ENCODE measurements at places on chromosomes 1 and 21.

DNA sequence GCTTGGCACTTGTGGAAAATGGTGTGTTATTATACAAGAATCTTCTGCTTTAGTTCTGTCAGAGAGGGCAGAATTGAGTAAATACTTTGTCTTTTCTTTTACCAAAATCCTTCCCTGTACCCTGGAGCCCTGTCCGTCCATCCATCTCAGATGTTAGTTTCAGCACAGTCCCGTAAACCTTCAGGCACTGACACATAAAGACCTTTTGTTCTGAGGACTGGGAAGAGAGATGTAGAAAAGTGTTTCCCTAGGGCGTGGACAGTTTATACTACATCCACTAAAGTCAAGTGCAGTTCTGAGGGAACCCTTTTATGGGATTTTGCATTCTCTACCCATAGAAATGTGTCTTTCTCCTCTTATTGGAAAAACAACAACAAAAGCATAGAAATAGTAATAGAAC, 162.4 kb downstream of the PDE4B start:
- no peak for DNase-seq

DNA sequence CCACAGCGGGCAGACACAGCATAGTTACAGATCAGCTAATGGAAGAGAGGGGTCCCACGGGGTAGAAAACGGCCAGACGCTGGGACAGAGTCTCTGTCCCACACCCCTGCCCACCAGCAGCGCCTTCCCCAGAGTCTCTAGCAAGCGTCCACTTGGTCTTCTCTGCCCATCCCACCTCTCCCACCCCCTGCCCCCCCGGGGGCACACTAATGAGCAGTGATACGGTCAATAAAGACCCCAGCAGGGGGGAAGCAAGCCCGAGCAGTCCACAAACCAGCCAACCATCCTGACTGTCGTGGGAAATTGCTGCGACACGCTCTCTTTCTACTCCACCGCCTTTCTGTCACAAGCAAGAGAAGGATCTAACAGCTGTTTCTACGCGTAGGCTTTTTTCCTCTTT, 374.7 kb downstream of the NPHP4 start:
- DNase-seq, result no peak

GRCh38 chr1:201006450-201006849, 17.1 kb downstream of the KIF21B start:
- no peak for DNase-seq

GRCh38 chr1:95370691-95371562, 136.9 kb downstream of the RWDD3 start:
- DNase-seq, result no peak

DNA sequence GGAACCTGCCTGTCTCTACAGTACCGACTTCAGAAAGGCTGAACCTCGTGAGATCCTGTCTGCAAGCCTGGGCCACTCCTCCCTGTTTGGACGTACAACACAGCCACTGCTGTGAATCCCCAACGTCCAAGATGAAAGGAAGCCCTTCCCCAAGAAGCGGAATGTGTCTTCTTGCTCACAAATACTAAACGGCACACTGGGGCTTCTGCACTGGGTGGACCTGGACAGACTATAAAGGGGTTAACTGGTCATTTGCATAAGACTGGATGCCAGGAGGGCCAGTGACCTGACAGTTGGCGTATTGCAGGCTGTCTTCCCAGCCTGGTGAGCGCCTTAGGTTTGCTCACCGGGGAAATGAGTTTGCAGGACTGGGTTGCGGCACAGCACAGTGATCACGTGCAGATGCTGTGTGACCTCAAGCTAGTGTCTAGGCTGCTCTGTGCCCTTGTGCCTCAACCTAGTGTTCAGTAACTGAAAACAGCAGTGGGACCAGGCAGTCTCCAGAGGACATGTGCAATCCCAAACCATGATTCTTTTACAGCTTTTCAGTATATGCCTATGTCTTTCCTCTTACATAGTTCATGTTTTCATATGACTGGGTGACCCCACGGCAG, 19.5 kb upstream of the AJAP1 start:
- DNase-seq, result no peak

GRCh38 chr21:28334407-28334806, 658.3 kb downstream of the LTN1 start:
- no peak for DNase-seq
